OCI-LY7 (cell line): ENCODE measurements at places on chromosomes 1 and 21.

GRCh38 chr1:117036018-117036461, 24.1 kb upstream of the TTF2 start:
- DNase-seq = no peak

GRCh38 chr1:48581270-48581669, 109.3 kb upstream of the SPATA6 start:
- no peak for DNase-seq

DNA sequence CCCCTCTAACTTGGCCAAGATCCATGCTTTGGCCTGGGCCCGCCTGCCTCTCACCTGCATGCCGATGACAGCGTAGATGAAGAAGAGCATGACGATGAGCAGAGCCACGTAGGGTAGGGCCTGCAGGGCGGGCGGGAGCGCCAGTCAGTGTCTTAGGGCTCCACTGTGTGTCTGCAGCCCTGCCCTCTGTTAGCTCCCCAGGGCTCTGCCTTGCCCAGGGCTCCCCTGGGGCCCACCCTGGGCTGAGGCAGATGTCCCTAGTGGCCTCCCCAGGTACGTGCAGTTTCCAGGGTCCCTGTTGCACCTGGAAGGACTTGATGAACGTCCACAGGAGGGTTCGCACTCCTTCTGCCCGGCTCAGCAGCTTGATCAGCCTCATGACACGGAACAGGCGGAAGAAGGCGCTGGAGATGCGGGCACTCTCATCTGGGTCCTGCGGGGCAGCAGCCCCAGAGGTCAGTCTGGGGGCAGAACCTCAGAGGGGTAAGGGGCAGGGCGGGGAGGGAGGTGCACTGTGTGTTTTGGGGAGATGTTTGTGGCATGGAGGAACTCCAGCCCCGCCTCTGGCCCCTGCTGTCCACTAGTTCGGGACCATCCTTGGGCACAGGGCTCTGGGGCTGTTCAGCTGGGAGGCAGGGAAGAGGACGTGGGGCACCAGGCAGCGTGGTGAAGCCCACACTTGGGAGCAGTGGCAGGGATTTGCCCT, 29.8 kb upstream of the KIF21B start:
- DNase-seq = peak; percentile 16

- no peak for DNase-seq
Measured at GRCh38 chr1:187985145-187985896, 1156.6 kb downstream of the PLA2G4A start.

GRCh38 chr1:15848929-15849774, 1.6 kb downstream of the SPEN start:
- DNase-seq = peak; percentile 67

DNA sequence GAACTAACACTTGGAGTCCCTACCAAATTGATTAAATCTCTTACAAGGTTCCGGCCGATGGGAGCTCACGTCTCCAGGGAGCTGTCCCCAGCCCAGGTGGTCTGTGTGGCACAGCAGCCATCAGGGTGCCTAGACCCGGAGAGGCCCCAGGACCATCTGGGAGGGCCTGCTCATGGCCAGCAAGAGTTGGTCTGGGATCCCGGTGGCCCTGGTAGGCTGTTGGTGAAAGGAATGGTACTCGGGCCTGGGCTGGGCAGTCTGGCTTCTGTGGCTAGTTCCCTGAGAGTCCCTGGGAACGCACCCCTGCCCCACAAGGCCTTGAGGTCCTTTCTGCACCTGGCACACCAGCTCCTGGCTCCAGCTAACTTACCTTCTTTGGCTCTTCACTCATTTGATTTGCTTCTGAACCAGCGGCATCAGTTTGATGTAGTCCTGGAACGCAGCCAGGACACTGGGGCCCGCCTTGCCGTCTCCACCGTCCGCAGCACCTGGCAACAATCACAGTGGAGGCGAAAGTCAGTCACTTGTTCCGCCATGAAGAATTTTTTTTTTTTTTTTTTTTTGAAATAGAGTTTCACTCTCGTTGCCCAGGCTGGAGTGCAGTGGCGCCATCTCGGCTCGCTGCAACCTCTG, 62.5 kb downstream of the SCCPDH start:
- DNase-seq = no peak

DNA sequence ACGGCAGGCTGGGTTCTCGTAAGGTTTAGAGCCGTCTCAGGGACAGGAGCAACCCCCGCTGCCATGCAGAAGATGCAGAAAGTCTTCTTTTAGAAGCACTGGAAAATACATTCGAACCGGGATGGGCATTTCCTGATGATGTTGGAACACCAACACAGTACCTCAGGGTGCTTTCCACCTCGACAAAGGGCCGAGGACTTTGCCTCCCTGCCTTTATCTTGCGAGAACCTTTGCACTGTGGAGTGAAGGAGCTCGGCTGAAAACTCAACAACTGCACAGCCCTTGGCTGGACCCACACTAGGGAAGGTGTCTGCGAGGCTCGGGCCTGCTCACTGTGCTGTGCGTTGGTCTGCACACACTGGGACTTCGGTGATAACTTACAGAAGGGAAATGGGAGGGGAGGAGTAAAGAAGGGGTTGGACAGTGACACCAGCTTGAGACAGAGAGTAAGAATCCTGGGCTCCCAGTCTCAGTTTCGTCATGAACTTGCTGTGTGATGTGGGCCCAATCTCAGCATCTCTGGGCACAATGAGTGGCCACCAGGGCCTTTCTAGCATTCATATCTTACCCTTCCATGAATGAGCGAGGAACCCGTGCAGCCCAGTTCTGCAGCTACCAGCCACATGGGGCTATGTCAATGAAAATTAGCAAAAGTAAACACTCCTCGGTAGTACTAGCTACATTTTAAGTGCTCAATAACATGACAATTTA, 18.2 kb downstream of the RCAN1 start:
- no peak for DNase-seq

- DNase-seq = peak; percentile 13
Measured at GRCh38 chr1:53410100-53410541, 49.1 kb upstream of the DMRTB1 start.

DNA sequence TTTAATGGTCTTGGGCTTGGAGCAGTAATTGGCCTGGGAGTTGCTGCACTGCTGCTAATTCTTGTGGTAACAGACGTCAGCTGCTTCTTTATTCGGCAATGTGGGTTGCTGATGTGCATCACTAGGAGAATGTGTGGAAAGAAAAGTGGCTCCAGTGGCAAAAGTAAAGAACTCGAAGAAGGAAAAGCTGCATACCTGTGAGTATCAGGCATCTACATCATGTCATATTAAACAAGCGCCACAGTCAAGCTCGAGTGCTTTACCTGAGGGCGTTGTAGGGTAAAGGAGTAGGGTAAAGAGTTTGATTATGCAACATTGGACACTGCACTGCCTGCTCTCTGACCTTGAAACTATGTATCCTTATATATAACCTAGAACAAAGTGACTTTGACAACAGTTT, 510.6 kb downstream of the NCAM2 start:
- no peak for DNase-seq

DNA sequence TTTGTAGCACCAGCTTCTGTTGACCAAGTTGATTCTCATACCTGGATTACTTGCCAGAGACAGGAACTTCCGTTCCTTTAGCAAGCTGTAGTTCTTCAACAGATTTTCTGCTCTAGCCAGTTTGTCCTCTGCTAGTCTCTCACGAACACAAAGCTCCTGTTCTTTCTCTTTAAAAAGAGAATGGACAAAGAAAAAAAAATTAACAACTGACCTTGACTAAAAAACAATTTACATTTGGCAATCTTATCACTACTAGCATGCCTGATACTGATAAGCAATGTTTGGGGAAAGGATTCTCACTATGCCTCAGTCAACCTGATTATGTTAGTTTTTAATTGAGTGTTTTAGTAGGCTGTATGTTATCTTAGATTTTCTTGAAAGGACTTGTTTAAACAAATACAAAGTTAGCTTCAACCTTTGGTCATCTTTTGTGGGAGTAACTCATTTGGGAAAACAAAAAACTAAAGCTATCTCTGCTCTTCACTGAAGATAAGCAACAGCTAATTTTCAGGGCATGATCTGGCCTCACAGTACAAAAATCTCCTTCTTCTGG, 8.3 kb downstream of the NEK2 start:
- DNase-seq = no peak

DNA sequence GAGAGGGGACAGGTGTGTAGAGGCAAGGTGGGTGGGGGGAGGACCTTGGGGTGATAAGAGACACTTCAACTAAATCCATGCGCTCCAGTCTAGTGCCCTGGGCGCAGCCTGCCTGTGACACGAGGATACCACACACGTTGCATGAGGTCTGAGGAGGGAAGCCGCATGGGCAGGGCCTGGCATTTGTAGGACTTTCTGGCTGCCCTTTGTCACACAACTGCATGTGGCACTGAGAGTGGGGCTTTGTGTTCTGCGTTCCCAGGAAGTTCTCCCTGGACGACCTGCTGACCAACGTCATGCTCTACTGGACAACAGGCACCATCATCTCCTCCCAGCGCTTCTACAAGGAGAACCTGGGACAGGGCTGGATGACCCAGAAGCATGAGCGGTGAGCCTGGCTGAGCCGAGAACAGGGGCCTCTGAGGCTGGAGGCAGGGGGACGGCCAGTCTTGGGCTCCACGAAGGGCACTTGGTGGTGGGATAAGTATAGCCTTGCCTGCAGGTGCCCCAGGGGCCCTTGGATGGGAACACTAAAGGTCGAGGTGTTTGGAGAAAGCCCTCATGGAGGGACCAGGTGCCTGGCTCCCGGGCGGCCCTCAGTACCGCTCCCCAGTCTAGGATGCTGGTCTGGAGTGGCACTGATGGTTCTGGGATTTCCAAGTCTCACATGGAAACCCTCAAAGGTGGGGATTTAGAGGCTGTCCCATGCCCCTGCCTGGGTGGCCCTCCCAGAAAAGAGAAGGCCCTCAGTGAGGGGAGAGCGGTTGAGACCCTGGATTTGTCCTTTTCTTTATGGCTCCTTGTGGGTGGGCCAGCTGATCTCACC, 34.5 kb downstream of the EPHX1 start:
- no peak for DNase-seq

DNA sequence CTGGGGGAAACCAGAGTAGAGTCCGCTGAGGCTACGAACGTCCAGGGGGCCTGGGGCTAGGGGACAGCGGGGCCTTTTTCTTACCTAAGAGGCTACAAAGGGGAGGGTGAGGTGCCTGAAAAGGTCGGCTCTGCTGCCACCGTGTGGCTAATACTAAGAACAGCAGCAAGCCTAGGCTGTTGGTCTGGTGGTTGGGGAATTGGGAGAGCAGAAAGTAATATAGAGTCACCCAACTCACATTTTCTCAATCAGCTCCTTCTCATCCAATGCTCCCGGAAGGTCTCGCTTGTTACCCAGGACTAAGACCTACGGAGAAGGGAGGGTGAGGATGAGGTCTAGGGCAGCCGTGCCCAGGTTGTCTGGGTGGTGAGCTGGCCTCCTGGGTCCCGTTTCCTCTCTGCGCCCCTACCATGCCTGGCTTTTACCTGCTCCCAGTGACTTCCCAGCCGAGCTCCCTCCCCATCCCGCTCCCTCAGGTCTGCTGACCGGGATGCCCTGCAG, 9.3 kb downstream of the ARL8A start:
- DNase-seq = peak; percentile 73

GRCh38 chr1:46724991-46725735, 6.2 kb upstream of the EFCAB14 start:
- DNase-seq = peak; percentile 77

GRCh38 chr1:231390071-231390470, 32.0 kb downstream of the EGLN1 start:
- DNase-seq = no peak

DNA sequence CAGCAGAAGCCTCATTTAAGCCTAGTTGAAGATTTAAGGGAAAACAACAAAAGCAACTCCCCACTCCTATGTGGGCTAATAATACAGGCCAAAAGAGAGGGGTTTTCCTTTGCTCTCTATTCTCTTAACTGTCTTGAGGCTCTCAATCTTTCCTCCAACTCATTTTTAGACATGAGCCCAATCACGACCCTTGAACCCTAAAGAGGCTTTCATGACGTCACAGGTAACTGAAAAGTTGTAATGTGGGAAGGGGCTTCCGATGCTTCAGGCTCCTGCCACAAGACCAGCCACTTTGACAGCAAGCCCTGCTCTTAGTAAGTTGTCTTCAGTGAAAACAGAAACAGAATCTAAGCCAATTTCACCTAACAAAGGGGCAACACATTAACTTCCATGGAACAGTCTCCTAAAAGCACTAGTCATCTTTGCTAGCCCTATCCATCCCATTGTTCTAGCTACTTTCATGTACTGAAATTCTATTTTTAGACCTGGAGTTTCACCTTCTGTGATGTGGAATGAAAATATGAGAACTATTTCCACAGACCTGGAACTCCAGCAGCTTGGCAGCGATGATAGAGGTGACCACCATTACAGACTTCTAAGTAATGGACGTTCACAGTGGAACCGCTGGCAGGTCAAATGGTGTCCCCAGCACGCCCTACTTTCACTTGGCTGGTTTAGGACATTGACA, 36.3 kb downstream of the GPR161 start:
- DNase-seq = no peak

- DNase-seq = no peak
Measured at GRCh38 chr1:207817778-207818751, 66.2 kb downstream of the CD46 start.

DNA sequence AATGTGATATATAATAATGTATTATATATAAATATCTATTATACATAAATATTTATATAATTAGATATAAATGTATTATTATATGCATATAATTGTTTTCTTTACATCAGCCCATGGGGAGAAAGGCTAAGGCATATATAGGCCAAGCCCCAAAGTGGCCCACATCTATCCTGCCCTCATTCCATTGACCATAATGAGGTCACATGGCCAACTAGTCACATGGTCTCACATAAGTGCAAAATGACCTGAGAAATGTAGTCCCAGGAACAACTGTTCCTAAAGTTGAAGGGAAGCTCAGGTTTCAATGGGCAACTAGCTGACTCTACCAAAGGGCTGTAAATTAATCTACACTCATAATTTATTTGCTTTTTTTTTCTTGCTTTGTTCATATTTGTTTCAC, 14.5 kb upstream of the CCDC185 start:
- no peak for DNase-seq

DNA sequence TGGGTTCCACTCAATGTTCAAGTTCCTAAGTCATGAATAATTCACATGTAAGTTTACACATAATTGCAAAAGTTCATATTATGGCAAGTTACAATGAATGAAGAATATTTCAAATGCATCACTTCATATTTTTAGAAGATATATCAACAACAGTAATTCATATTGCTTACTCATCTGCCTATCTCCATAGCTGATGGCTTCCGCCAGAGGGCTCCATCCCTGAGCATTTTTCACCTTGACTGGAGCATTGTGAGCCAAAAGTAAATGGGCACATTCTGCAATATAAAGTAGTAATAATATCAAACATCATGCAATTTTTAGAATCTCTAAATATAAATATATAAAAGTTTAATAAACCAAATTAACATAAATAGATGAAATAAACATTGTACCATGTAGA, 29.8 kb downstream of the ANKRD13C start:
- DNase-seq = no peak

- DNase-seq = no peak
Measured at GRCh38 chr1:201562257-201562656, 23.3 kb downstream of the NAV1 start.

DNA sequence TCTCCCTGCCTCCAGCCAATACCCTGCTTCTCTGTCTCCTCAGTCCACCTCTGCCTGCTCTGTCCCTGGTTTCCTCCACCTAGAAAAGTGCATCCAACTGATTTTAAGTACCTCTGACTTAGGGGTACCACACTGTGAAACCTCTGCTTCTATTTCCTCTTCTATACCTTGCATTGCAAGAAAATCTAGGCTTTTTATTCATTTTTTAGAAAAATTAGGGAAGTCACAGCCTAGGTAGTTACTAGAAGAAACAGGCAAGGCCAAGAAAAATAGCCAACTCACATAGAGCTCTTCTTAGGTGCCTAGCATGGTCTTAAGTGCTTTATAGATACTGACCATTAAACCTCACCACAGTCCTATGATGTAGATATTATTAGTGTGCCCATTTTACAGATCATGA, 39.1 kb downstream of the HIVEP3 start:
- DNase-seq = no peak

GRCh38 chr1:226047495-226047894, 15.0 kb upstream of the H3-3A start:
- no peak for DNase-seq
